ENCODE measurements at places on chromosomes 2 and 18.

DNA sequence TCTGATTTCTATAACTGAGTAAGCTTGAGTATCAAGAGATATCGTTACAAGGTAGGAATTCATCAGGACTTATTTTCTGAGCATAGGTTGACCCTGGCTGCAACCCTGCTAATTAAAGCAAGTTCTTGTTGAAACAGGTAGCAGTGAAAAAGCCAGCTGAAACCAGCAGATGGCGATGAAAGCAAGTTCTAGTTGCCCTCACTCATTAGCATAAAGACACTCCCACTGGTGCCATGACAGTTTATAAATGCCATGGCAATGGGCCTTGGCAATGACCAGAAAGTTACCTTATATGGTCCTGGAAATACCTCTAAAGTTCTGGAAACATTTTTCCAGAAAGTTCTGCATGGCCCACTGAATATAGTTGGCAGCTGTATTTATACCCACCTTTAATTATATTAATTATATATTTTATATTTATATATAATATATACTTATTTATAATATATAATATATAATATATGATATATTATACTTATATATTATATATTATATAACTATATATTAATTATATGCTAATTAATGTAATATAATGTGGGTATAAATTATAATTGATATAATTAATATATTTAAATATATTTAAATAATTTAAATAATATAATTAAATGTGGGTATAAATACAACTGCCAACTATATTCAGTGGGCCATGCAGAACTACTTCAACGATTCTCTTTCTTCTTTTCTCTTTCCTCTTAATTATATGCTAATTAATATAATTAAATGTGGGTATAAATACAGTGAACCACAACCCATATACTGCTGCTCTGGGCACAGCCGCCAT lies 188.0 kb downstream of the CDH7 start:
- no peak for DNase-seq

- no peak for DNase-seq
These were observed 17.9 kb downstream of the STK17B start for GRCh38 chr2:196153480-196153879.

DNA sequence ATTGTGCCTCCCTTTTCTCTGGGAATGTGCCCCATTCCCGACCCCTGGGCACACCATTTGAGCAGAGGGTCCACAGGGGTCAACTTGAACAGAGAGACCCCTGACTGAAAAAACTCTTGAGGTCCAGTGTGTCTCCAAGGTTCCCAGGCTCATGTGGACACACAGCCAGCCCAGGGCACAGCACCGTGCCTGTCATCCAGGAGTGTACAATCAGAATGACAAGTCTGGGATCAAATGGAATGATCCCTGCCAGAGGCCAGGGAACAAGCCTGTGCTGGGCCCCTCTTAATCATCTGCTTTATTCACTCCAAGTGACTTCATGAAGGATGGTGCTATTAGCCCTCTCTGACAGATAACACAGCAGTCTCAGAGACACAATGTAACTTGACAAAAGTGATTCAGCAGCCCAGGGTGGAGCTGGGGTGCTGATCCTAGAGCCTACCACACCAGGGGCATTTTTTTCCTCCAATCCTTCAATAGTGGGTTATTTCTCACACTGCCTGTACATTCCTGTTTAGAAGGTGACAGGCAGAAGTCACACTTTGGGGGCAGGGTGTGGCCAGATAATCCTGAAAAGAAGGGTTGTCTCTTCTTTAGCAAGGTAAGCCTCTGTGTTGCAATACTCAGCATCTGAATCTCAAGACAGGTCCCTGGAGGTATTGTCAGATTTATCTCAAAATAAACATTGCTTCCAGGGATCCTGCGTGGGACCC lies 84.0 kb upstream of the TMEM200C start:
- DNase-seq, result no peak

GRCh38 chr2:215758691-215759090 lies 254.7 kb downstream of the MREG start:
- DNase-seq, result no peak

- no peak for DNase-seq
These were observed 394.0 kb upstream of the HNRNPA3 start for GRCh38 chr2:176818617-176819016.

- DNase-seq, result no peak
These were observed 5.9 kb upstream of the SLC8A1 start for GRCh38 chr2:40457837-40458236.

DNA sequence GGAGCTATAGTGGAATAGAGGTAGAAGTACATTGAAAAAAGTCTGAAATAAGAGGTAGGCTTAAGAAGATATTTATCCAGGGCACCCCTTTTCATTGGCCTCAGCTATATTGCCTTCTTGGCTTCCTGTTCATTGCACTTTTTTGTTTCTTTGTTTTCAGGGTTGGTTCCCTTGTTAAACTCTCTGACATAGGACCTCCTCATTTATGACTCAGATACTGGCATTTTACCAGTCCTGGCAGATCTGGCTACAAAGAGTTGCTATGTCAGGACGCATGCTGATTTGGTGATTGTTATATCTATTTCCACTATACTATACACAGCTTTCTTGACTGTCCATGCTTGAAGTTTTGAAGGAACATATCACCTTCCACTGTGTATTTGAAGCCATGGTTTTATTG lies 60.0 kb downstream of the GCA start:
- no peak for DNase-seq

DNA sequence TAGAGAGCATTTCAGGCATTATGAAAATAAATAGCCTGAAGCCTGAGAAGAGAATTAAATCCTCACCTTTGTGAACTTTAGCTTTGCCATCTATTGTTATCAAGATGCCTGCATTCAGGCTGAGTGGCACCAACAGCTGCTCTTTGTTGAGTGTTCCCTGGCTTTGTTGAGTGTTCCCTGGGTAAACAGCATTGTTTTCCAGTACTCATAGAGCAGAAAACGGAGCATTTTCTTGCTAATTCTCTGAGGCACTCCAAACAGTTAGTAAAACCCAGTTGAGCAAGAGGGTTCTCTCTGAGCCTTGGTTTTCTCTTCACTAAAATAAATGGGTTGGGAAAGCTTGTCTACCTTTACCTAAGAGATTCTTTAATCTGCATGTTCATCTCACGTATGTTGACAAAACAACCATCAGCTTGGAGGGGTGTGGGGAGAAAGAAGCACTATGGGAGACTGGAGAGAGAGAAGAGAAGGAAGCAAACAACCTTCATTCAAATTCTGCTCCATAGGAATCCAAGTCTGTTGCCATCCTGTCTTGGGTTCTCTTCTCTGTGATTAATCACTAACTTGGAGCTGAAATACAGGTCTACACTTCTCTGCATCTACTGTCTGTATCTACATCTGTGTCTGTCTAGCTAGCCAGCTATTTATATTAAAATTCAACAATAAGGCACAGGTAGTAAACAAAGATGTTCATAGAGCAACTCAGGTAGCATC lies 567.0 kb upstream of the SOX11 start:
- no peak for DNase-seq

DNA sequence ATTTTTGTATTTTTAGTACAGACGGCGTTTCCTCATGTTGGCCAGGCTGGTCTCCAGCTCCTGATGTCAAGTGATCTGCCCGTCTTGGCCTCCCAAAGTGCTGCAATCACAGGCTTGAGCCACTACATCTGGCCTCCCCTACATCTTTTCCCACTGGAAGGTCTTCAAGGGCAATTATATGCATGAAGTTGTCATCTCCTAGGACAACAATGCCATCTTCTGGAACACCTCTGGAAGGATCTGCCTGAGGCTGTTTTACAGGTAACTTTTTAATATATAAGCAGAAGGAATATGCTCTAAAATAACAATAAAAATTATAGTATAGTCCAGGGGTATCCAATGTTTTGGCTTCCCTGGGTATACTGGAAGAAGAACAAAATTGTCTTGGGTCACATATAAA lies 321.4 kb downstream of the AFF3 start:
- DNase-seq, result no peak

DNA sequence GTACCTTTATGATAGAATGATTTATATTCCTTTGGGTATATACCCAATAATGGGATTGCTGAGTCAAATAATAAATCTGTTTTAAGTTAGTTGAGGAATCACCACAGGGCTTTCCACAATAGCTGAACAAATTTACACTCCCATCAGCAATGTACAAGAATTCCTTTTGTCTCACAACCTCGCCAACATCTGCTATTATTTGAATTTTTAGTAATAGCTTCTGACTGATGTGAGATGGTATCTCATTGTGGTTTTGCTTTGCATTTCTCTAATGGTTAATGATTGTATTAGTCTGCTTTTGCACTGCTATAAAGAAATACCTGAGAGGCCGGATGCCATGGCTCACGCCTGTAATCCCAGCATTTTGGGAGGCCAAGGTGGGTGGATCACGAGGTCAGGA lies 1387.6 kb upstream of the ACVR2A start:
- DNase-seq, result no peak

DNA sequence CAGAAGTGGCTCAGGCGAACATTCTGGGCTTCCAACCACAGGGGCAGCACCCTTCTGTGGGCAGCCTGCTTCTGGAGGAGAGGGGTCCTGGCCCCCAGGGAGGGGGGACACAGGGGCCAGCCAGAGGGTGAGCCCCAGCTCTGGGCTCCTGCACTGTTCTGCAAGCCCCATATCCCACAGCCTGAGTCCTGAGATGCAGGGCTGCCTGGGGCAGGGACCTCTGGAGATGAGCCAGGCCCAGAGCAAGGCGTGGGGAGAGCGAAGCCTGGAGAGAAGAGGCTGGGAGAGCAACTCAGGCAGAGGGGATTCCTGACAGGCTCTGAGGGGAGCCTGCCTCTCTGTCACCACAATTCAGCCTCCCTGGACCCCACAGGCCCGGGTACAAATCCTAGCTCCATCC lies 13.5 kb upstream of the PRSS56 start:
- no peak for DNase-seq

- no peak for DNase-seq
These were observed 428.3 kb downstream of the MBD2 start for GRCh38 chr18:53796040-53796729.

DNA sequence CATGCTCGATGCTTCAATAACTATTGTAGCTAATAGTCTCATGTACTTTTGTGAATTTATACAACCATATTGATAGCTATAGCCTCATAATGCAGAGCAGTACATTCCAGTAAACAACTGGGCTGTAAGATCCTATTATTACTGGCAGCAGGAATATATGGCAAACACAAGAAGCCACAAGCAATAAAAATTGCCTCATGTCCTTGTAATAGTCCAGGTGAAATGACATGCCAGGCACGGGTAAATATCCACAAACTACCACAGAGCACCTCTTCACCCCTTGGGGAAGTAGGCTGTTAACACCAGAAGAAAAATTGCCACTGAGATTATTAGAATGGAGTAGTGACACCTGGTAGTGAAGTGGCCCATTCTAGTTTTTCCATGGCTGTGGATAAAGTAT lies 158.3 kb downstream of the MTX2 start:
- DNase-seq, result no peak

GRCh38 chr2:75019790-75020189 lies 61.3 kb downstream of the POLE4 start:
- no peak for DNase-seq

DNA sequence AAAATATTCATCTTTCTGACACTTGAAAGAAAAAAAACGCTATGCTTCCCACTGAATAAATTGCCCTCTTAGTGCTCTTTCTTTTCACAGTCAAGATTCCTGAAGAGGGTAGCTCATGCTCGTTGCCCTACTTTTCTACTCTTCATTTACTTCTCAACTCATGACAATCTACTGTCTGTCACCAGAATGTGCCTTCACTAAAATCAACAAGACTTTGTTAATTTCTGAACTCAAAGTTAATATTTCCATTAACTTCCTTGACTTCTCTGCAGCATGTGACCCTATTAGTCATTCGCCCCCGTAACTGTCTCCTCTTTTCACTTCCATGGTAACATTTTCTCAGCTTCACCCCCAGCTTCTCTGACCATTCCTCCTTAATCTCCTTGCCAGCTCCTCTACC lies 98.9 kb upstream of the MAPRE2 start:
- no peak for DNase-seq

- DNase-seq, result no peak
These were observed 25.7 kb downstream of the DHX57 start for GRCh38 chr2:38850045-38850444.

GRCh38 chr2:236171181-236171679 lies 3.0 kb upstream of the GBX2 start:
- DNase-seq, result no peak

- DNase-seq, result no peak
These were observed 886.0 kb upstream of the CHAC2 start for GRCh38 chr2:52881606-52882005.

DNA sequence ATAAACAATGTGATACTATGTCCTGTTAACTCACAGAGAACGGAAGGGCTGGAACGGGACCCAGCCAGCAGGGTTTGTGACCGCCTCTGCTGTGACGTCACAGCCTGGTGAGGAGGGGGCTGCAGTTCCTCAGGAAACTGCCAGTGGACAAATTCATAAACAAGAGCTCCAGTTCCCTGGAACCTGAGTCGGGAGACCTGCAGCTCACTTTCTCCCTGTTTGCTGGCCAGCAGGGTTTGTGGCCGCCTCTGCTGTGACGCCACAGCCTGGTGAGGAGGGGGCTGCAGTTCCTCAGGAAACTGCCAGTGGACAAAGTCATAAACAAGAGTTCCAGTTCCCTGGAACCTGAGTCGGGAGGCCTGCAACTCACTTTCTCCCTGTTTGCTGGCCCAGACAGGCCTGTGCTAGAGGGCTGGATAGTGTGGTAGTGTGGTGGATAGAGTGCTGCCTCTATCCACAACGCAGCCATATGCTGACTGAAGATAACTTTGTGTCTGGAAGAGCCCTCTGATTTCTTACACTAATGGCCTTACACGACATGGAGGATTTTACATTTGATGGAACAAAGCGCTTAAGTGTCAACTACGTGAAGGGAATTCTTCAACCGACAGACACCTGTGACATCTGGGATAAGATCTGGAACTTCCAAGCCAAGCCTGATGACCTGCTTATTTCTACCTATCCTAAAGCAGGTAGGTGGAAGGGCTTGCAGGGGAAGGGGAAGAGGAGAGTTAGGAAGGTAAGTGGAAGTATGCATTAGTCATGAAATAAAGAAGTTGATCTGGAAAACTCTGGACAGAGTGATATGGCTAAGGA lies at the start of gene SULT1C4:
SULT1C4 (plus strand) TSS at position 140 of the 816 bp plus-strand sequence; CDS start at position 524, 384 bp downstream.
- no peak for DNase-seq

GRCh38 chr2:216519154-216519762 lies 20.6 kb downstream of the RPL37A start:
- no peak for DNase-seq

DNA sequence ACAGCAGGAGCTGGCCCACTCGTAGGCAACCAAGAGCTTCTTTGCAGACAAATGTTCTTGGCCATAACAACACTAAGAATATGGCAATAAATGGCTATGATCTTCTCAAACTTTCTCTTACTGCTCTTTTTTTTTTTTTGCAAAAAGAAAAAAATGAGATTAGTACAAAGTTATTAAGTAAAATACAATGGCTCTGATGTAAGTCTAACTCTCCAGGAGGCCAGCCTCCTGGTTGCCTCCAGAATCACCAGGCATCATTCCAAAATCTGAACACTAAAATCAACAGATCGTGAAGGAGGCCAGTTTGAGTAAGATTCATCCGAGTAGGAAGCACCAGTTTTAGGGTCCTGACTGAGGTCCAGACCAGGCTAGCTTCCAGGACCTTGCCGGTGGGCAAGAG lies 20.8 kb upstream of the FIGN start:
- DNase-seq, result no peak
